ENCODE measurements at places on chromosomes 4 and X. TPM values are rescaled to one million over a fixed set of nuclear protein-coding genes. Genes with fewer than 3 reads are reported as not detected.

DNA sequence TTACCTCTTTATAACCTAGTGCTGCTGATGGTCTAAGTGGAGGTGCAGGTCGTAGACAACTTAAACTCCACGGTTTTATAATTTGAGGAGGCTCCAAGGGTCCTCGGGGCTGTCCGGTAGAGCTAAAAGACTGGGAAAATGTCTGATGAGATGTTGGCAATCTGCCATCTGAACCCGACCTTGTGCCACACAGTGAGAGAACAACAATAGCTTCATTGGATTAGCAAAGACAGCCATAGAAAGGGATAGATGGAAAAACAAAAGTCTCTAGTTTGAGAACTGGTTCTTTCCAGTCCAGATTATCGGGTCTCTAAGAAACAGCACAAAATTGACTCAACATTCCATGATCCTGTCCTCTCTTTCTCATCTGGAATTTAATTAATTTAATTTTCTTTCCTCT is 31.6 kb downstream of the CD40LG start:
- no peak for DNase-seq

DNA sequence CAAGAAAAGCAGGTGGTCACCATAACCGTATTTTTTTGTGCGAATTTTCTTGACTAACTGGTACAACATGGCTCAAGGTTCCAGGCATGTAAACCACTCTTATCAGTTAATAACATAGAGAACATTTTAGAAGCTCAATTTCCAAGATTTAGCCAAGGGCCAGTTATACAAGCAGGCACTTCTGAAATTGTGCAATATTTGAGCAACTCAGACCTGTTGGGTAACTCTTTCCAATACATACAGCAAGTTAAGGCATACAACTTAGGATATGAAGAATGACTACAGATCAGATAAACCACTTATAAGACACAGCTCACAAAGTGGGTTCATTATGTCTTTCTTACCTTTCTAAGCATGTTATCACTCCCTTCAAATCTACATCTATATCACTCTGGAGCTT is 43.9 kb downstream of the ZNF280C start:
- no peak for DNase-seq

The PDCL2 gene
- not detected for polyA plus RNA-seq

- DNase-seq, result no peak
Measured at GRCh38 chr4:119592830-119593229, 35.8 kb downstream of the PDE5A start.

Data from muscle of back (tissue), 13 donors.